Colonic mucosa (tissue), 4 donors: ENCODE measurements at places on chromosomes 7 and 10. TPM values are rescaled to one million over a fixed set of nuclear protein-coding genes. Genes with fewer than 3 reads are reported as not detected.

- H3K27ac ChIP-seq = no peak overlapping the region
- H3K36me3 ChIP-seq = no peaks in the 10 kb centered on the region
- DNase-seq = no peak
- no peaks in the 10 kb centered on the region for H3K4me1 ChIP-seq
- no peaks in the 10 kb centered on the region for H3K27me3 ChIP-seq
- no peak overlapping the region for H3K4me3 ChIP-seq
Measured at GRCh38 chr10:89469517-89469916, 55.1 kb downstream of the IFIT5 start.

- no peak overlapping the region for H3K4me3 ChIP-seq
- no peak overlapping the region for H3K27ac ChIP-seq
- H3K4me1 ChIP-seq = no peaks in the 10 kb centered on the region
Measured at GRCh38 chr10:32577448-32577847, 131.5 kb downstream of the CCDC7 start.

DNA sequence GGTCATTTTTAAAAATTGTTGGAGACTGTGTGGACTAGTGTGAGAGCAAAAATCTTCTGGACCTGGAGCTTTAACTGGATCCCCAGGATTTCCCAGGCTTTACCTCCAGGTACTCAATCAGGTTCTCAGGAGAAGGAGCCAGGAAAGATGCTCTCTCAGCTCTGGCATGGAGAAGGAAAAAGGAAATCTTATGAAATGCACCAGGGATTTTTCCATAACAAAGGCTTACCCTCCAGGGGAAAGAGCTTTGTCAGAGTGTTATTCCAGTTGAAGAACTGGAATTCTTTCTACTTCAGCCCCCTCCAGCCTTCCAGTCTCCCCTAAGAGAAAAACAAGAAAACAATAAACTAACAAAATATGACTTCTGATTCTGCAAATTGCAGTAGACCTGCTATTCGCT is 436.7 kb upstream of the ANKRD30A start:
- H3K36me3 ChIP-seq = no peaks in the 10 kb centered on the region
- no peak overlapping the region for H3K4me3 ChIP-seq
- no peak overlapping the region for H3K27ac ChIP-seq
- no peak for DNase-seq
- H3K4me1 ChIP-seq = no peaks in the 10 kb centered on the region
- H3K27me3 ChIP-seq = no peaks in the 10 kb centered on the region

- DNase-seq = no peak
- no peaks in the 10 kb centered on the region for H3K36me3 ChIP-seq
- no peak overlapping the region for H3K27ac ChIP-seq
- H3K27me3 ChIP-seq = peaks cover 36% of the 10 kb centered on the region
Measured at GRCh38 chr7:108452707-108453106, 3.5 kb downstream of the NRCAM start.

- DNase-seq = no peak
- no peak overlapping the region for H3K4me3 ChIP-seq
- no peaks in the 10 kb centered on the region for H3K27me3 ChIP-seq
Measured at GRCh38 chr7:95357623-95358022, 33.3 kb upstream of the PON1 start.

GRCh38 chr10:44312401-44312800 is 72.5 kb downstream of the CXCL12 start:
- no peaks in the 10 kb centered on the region for H3K27me3 ChIP-seq
- peaks cover 6% of the 10 kb centered on the region for H3K4me1 ChIP-seq
- no peak overlapping the region for H3K27ac ChIP-seq
- no peak for DNase-seq

GRCh38 chr7:124364283-124364682 is 331.4 kb upstream of the TMEM229A start:
- H3K27me3 ChIP-seq = no peaks in the 10 kb centered on the region
- no peaks in the 10 kb centered on the region for H3K36me3 ChIP-seq
- no peak for DNase-seq

DNA sequence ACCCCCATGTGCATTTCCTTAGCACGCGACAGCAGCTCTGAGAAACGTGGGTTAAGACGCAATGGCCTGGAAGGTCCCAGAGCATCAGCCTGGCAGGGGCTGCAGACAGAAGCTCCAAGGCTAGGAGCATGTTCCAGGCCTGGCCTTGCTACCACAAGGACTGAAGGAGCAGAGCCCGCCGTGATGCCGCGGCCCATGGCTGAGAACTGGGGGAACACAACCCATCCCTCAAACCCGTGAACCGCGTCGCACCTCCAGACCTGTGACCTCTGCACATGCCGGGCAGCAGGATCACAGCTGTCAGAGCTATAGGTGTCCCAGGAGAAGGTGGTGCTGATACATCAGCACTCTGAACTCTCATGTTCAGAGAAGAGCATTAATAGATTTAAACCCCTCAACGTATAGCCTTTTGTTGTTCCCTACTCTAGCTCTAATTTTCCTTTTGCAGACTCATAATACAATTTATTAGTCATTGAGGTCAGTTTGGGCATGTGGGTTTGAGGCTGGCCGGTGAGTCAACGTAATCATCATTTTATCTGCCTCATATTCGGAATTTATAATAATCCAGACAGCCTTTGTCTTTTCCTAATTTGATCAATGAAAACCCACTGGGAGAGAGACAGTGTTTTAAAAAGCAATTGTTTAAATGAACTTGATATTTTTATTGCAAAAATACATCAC is 222.5 kb upstream of the TCERG1L start:
- no peaks in the 10 kb centered on the region for H3K27me3 ChIP-seq
- no peaks in the 10 kb centered on the region for H3K36me3 ChIP-seq
- DNase-seq = no peak

DNA sequence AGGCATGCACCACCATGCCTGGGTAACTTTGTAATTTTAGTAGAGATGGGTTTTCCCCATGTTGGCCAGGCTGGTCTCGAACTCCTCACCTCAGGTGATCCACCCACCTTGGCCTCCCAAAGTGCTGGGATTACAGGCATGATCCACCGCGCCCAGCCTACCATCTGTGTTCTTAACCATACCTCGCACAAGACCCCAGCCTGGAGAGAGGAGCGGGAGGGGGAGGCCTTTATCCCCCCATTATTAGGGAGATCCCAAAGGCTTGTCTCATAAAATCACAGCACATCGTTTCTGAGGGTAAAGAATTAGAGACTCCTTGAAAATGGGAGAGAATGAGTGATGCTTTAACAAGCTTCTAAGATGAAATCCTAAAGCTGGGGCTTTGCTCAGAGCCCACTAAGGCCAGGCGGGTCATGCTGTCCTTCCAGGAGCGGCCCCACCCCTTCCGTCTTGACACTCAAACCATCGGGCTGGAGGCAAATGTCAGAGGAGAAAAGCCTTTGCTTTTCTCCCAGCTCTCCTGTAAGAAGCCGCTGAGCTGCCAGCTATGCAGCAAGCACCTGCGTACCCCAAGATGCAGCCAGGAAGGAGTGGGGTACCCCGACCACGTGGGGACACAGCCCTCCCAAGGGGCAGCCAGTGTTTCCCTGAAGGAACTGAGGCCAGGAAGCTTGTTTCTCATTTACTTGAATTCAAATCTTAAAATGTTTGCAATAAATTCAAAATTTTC is 339.7 kb downstream of the PTPRN2 start:
- H3K4me1 ChIP-seq = no peaks in the 10 kb centered on the region
- H3K27me3 ChIP-seq = no peaks in the 10 kb centered on the region
- no peak overlapping the region for H3K27ac ChIP-seq
- H3K36me3 ChIP-seq = no peaks in the 10 kb centered on the region
- no peak overlapping the region for H3K4me3 ChIP-seq

GRCh38 chr7:121328508-121329190 is at the start of gene WNT16:
Gene WNT16, plus strand, starts transcription at chr7:121329000. Its CDS starts 293 bp downstream, at chr7:121329293.
- H3K4me1 ChIP-seq = peaks cover 13% of the 10 kb centered on the region
- H3K27ac ChIP-seq = no peak within 1 kb of the TSS
- H3K27me3 ChIP-seq = peaks cover 48% of the 10 kb centered on the region
- DNase-seq = no peak
- H3K36me3 ChIP-seq = no peaks in the 10 kb centered on the region
- H3K4me3 ChIP-seq = peak within 1 kb of the TSS; percentile 34

- peaks cover 3% of the 10 kb centered on the region for H3K4me1 ChIP-seq
- no peak overlapping the region for H3K4me3 ChIP-seq
- no peak for DNase-seq
- no peak overlapping the region for H3K27ac ChIP-seq
- H3K36me3 ChIP-seq = no peaks in the 10 kb centered on the region
Measured at GRCh38 chr10:72349438-72349837, 5.3 kb downstream of the DNAJB12 start.

DNA sequence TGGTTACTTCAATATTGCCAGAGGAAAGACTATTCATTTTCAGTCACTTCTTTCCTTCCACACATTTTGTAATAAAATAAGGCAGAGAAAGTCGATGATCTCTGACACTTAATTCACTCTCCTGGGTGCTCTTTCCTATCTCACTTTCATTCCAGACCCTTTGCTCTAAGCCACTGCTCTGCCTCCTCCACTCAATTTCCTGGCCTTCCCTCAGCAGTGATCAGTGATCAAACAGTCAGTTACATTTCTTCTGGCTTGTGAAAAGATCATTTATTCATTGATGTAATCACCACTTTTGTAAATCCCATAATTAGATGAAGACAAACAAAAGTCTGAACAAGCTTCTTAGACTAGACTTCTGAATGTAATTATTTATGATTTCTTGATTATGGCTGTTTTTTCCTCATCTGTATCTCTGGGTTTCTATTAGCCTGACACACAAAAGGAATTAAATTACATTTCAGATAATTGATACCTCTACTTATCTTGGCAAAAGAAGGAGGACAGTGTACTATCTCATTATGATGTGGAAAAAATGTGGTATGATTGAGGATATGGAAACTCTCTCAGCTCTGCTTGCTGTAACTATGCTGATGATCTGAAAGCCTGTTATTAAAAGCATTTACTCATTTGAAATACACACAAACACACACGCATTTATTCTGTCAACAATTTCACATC is 1102.3 kb downstream of the GRM8 start:
- no peaks in the 10 kb centered on the region for H3K36me3 ChIP-seq
- no peak for DNase-seq
- no peak overlapping the region for H3K27ac ChIP-seq
- H3K4me3 ChIP-seq = no peak overlapping the region

- DNase-seq = no peak
- no peaks in the 10 kb centered on the region for H3K36me3 ChIP-seq
- H3K27ac ChIP-seq = no peak overlapping the region
- H3K4me1 ChIP-seq = no peaks in the 10 kb centered on the region
- H3K4me3 ChIP-seq = no peak overlapping the region
Measured at GRCh38 chr7:103937680-103938079, 51.8 kb downstream of the RELN start.

DNA sequence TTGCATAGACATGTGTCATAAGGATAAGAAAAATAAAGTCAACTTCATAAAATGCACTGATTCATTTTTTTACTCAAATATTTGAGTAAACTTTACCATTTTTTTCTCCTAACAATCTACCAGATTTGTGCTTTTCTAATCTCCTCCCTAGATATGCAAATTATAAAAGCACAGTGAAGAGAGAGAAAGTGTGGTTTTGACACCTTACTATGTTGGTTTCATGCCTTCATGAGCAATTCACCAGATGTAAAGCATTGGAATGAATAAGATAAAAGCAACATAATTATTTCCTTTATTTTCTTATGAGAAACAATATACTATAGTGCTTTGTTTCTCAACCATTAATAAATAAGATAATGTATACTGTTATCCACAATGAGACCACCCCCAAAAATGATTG is 432.5 kb upstream of the PCDH15 start:
- H3K36me3 ChIP-seq = no peaks in the 10 kb centered on the region
- no peak overlapping the region for H3K4me3 ChIP-seq
- H3K27ac ChIP-seq = no peak overlapping the region
- H3K4me1 ChIP-seq = no peaks in the 10 kb centered on the region

- peak; percentile 35 for DNase-seq
- no peaks in the 10 kb centered on the region for H3K27me3 ChIP-seq
- no peaks in the 10 kb centered on the region for H3K36me3 ChIP-seq
- H3K4me1 ChIP-seq = peaks cover 11% of the 10 kb centered on the region
Measured at GRCh38 chr7:1741751-1742554, 71.9 kb downstream of the ELFN1 start.

- DNase-seq = no peak
- H3K36me3 ChIP-seq = no peaks in the 10 kb centered on the region
- H3K4me3 ChIP-seq = no peak overlapping the region
- no peaks in the 10 kb centered on the region for H3K4me1 ChIP-seq
- no peaks in the 10 kb centered on the region for H3K27me3 ChIP-seq
Measured at GRCh38 chr10:76509446-76509845, 1078.0 kb downstream of the LRMDA start.

DNA sequence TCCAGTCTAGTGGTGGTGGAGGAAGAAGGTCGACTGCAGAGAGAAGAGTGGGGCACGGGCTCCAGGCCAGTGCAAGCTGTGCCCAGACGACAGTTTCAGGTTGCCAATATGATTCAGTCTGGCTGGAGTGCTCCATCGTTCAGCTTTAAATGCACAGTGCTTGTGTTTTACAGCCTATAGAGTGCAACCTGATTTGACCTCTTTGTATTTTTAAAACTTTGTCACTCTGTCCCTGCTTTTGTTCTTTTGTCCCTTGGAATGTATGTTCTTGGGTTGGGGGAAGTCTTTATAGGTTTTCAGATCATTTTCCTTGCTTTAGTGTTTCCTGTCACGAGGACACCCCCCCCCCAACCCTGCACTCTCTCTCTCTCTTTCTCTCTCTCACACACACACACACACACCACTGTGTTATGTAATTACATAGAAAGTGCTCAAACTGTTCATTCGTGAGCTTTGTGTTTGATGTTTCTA is 198.0 kb downstream of the CAMK1D start:
- H3K4me3 ChIP-seq = no peak overlapping the region
- H3K27me3 ChIP-seq = no peaks in the 10 kb centered on the region
- H3K4me1 ChIP-seq = no peaks in the 10 kb centered on the region
- H3K36me3 ChIP-seq = no peaks in the 10 kb centered on the region

GCK gene
- total RNA-seq = 0.19 TPM

ACSL5 gene
- total RNA-seq = 208 TPM

NXPH1 gene
- not detected for total RNA-seq

PNLIPRP3 gene
- not detected for total RNA-seq

NRP1 gene
- 11.7 TPM for total RNA-seq

WDR11 gene
- total RNA-seq = 42.2 TPM

C10orf120 gene
- not detected for total RNA-seq

STOX1 gene
- total RNA-seq = 3.2 TPM

TBX20 gene
- 0.27 TPM for total RNA-seq

RRP12 gene
- total RNA-seq = 30.4 TPM

TMEM176A gene
- 170 TPM for total RNA-seq

LRRC27 gene
- total RNA-seq = 5.8 TPM

PKD1L1 gene
- total RNA-seq = 1.2 TPM

CFAP43 gene
- 0.49 TPM for total RNA-seq
